ENCODE measurements at places on chromosomes 2 and 18.

GRCh38 chr2:30264274-30264673, 32.9 kb downstream of the LBH start:
- H3K27ac ChIP-seq: no peak overlapping the region
- no peaks in the 10 kb centered on the region for H3K27me3 ChIP-seq
- H3K36me3 ChIP-seq: no peaks in the 10 kb centered on the region
- no peak overlapping the region for H3K4me3 ChIP-seq
- no peak for DNase-seq

DNA sequence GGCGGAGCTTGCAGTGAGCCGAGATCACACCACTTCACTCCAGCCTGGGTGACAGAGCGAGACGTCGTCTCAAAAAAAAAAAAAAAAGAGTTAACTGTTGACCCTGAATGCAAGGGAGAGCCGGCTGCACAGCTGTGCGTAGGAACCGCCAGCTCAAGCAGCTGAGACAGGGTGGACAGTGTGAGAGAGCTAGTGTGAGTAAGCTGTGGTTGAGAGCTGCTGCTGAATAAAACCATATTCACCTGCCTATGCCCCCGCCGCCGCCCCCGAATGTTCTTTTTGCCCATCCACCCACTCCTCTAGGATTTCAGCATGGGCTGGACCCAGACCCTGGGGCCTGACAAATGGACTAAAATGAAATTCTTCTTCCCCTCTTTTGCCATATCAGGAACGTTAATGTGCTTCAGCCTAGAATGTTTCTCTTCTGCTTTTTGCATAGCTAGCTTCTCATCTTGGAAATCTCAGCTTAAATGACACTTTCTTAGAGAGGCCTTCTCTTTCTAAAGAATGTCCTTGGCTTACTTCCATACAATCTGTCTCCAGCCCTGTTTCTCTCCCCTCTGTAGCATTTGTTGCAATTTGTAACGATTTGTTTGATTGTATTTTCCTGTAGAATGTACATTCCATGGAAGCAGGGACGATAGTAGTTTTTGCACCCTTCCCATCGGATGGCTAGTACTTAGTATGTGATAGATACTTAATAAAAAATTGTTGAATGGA, 142.7 kb downstream of the KLHL14 start:
- DNase-seq: no peak
- no peaks in the 10 kb centered on the region for H3K4me1 ChIP-seq
- H3K27me3 ChIP-seq: peaks cover 10% of the 10 kb centered on the region
- H3K4me3 ChIP-seq: no peak overlapping the region

GRCh38 chr2:152078023-152078422, 20.8 kb downstream of the CACNB4 start:
- no peak overlapping the region for H3K4me3 ChIP-seq
- H3K27me3 ChIP-seq: no peaks in the 10 kb centered on the region
- no peaks in the 10 kb centered on the region for H3K36me3 ChIP-seq
- no peaks in the 10 kb centered on the region for H3K4me1 ChIP-seq
- H3K27ac ChIP-seq: no peak overlapping the region

- H3K4me3 ChIP-seq: no peak overlapping the region
- H3K4me1 ChIP-seq: no peaks in the 10 kb centered on the region
- no peaks in the 10 kb centered on the region for H3K36me3 ChIP-seq
- DNase-seq: no peak
These were observed 242.9 kb downstream of the LDLRAD4 start for GRCh38 chr18:13461469-13461868.

- no peak overlapping the region for H3K27ac ChIP-seq
- no peaks in the 10 kb centered on the region for H3K4me1 ChIP-seq
- no peaks in the 10 kb centered on the region for H3K36me3 ChIP-seq
- DNase-seq: no peak
- H3K27me3 ChIP-seq: no peaks in the 10 kb centered on the region
These were observed 37.3 kb upstream of the ZNF512 start for GRCh38 chr2:27545348-27546141.

DNA sequence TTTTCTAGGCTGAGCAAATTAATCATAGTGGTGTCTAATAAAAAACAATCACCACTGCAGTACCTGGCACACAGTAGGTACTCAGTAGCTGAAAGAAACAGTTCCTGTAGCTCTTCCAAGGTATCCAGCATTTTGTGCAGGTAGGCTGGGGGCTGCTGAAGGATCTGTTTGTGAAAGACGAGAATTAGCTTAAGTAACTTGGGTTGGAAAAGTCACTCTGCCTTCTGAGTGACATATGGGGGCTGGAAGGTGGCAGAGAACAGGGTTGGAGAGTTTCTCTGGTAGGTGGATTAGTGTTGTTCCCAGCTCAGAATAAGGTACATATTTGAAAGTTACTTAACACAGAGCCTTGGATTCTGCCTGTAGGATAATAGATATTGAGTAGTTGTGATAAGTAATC, 72.8 kb downstream of the FMNL2 start:
- H3K36me3 ChIP-seq: no peaks in the 10 kb centered on the region
- no peak overlapping the region for H3K27ac ChIP-seq
- H3K27me3 ChIP-seq: no peaks in the 10 kb centered on the region
- H3K4me3 ChIP-seq: no peak overlapping the region

DNA sequence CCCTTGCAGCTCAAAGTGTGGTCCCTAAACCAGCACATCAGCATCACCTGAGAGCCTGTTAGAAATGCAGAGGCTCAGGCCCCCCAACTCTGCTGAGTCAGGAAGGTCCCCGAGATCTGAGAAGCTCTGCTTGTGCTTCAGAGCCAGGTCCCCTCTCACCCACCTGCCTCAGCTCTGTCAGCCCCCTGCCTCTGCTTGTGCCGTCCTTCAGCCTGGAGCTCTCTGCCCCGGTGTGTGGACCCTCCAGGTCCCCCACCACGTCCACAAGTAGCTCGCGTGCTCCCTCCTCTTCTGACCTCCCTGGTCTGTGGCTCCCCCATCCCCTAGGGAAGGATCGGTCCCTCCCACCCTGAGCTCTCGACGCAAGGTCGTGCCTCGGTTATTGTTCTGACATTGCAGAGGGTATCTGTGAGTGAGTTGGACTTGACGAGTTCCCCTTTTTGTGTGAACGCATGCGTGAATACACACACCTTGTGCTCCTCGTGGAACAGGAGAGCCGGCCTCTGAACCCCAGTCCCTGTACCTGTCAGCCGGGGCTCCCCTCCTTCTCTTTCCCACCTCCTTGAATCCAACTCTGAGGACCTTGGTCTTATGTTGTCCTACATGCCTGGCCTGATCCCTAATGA, 75.5 kb upstream of the TAF1B start:
- no peaks in the 10 kb centered on the region for H3K36me3 ChIP-seq
- H3K4me3 ChIP-seq: no peak overlapping the region
- H3K27me3 ChIP-seq: no peaks in the 10 kb centered on the region
- no peak for DNase-seq
- peaks cover 29% of the 10 kb centered on the region for H3K4me1 ChIP-seq
